ENCODE measurements at places on chromosomes 11 and 22. TPM values are rescaled to one million over a fixed set of nuclear protein-coding genes. Genes with fewer than 3 reads are reported as not detected.

Gene DGCR8
- 8.2 TPM for total RNA-seq

Gene P2RX6
- not detected for total RNA-seq

Gene OR51S1
- not detected for total RNA-seq

Gene PATE2
- total RNA-seq: not detected
